DMS79 treated with DMSO at 0.1 percent for 48 hours (cell line): ENCODE measurements at places on chromosomes 1 and 21.

- DNase-seq: no peak
Observed at GRCh38 chr1:204087181-204087892, 14.4 kb downstream of the SOX13 start.

- DNase-seq: no peak
Observed at GRCh38 chr1:42533101-42533863, 70.2 kb downstream of the CCDC30 start.

DNA sequence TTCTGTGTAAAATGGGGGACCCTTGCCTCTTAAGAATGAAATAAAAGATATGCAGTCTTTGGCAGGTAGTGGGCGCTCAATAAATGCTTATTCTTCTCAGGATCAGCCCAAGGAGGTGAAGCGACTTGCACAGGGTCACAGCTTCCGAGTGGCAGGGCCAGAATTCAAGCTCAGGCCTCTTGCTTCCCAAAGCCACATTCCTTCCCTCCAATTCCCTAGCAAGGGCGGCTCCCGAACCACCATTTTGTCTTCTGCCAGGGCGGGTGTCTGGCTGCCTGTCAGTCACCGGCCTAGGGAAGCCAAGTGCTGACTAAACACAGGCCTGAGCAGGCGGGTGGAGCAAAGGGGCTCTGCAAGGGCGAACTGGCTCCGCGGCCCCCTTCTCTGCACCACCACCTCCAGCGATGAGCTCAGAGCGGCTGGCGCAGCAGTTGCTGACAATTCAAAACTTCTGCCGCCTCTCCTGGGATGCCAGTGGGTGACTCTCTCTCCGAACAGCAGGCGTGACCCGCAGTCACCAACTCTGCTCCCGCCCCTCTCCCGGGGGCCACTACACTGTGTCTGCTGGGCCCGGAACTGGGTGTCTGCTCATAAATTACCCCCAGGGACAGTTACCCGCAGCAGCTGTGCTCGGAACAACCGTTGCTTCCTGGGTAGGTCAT, 10.8 kb downstream of the GPR3 start:
- DNase-seq: no peak

GRCh38 chr1:212381397-212382035, 33.2 kb downstream of the PACC1 start:
- no peak for DNase-seq

- no peak for DNase-seq
Observed at GRCh38 chr1:173201969-173202368, 5.2 kb downstream of the TNFSF4 start.

DNA sequence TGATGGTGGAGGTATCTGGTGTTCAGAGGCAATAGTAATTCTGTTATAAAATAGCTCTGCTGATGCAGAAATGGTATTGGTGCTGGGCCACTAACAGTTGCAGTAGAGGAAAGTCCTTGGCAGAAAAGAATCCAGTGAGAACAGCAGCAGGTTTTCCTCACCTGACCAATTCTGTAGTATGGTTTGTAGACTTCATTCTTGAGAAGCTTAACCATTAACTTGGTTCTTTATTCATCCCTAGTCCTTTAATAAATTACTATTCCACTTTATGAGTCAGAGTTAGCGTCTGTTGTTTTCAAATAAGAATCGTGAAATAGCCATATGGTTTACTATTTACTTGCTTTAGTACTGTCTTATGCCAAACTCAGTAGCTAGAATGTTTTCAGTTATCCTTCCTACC, 128.5 kb upstream of the SERTAD4 start:
- DNase-seq: no peak

DNA sequence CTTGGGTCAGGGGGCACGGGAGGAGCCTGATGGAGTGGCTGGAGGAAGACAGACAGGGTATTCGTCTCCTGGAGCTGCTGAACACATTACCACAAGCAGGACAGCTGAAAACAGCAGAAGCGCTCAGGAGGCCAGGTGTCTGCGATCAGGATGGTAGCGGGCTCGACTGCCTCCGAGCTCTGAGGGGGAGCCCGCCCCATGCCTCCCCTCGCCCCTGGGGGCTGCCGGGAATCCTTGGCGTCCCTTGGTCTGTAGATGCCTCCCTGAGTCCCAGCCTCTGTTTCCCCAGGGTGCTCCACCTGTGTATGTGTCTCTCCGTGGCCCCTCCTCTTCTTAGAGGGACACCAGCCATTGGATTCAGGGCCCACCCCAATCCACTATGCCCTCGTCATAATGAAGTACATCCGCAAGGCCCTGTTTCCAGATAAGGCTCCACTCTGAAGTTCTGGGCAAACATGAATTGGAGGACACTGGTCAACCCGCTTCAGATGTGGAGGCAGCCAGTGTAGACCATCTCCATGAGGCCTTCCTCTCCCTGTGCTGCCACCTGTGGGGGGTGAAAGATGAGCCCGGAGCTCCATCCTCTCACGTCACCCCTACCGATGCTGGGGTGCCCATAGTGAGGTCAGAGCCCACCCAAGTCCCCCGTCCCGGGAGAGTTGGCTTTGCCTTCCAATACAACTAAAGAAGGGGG, 67.8 kb downstream of the SPSB1 start:
- DNase-seq: no peak

DNA sequence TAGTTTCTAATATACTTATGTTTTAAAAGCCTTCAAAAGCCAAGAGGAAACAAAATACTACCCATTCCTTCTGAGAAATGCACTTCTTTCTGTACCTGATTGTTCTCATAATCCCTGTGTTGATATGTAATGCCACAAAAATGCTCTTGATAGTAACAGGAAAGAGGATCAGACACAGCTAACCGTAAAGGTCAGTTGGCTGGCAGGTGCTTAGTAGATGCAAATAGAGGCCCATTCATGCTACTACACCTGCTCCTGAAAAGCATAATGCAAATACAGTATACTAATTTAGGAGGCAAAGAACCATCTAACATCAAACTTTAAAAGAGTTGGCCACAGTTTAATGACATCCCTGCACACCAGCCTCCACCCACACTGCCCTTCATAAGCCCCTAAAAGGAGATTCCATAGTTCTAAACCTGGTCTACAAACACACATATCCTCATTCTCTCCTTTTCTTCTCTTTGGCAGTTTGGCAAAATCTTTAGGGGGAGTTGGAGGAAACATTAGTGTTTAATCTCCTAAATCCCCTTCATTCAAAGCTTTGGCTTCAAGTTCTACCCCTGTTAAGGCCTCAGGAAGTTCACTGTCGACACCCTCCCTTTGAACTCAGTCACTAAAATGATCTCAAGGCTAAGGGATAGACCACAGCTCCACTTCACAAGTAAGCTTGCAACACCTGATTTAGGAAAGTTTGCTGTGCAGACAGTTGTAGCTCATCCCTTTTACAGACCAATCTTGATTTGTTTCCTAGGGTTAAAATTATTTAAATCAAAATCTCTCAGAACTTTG, 2.9 kb upstream of the CD46 start:
- peak; percentile 74 for DNase-seq

DNA sequence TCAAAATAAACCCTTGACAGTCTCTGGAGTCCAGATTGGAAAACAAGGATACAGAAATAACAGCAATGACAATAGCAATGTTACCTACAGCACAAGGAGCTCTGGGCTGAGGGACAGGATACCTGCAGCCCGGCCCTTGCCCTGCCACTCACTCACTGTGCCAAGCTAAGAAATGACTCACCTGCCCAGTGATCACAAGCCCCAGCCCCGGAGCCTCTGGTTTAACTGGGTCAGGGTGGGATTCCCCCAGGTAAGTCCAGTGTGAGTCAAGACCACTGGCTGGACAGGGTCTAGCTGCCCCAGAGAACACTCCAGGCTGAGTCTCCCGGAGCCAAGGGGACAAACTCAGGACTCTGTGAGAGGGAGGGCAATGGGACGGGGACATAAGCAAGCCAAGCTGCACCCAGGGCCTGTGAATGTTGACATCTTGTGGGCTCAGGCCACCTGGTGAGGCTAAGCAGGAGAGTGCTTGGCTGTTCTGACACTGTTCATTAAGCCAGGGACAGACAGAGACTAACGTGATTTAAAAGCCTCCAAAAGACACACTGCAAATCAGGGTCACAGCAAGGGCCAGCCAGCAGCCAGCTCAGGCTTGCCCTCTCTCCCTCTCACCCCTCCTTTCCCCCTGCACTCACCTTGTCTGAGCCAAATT, 64.1 kb downstream of the MIS18A start:
- no peak for DNase-seq

DNA sequence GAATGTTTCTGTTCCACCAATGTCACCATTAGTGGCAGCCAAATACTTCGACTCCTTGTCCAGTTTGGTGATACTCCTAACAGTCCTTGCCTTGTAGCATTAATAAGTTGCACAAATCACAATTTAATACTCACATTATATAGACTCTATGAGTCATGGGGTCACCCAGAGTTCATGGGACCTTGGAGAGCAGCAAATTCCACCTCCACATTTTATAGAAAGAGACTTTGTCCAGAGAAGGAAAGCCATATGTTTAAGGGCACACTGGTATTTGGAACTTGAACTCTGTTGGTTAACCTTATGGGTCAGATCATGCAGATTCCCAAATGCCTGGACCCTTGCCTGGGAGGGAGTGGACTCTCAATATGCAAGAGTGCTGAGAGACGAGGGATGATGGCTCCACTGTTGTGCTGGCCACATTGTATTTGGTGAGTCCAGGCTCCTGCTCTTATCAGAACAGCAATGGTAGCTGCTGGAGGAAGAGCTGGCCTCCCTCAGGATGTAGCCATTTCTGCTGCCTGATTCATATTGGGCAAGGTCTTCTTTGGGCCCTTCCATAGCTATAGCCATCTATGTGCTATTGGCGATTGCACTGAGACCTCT, 30.6 kb downstream of the DNAJC6 start:
- no peak for DNase-seq

DNA sequence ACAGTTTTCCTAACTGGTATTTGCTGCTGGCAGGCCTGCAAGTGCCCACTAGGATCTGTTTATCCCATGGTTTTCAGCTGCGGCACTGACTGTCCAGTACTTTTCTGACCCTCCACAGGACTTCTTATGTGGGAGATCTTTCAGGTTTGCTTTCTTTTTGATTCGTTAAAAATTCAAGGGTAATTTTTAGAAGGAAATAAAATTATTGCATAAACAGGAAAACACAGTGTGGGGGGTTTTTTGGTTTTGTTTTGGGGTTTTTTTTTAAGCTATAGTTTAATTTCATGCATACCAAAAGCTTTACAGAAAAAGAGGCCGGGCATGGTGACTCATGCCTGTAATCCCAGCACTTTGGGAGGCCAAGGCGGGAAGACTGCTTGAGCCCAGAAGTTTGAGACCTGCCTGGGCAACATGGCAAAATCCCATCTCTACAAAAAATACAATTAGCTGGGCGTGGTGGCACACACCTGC, 3.6 kb downstream of the NIBAN1 start:
- no peak for DNase-seq

- no peak for DNase-seq
Observed at GRCh38 chr1:156821801-156822200, 5.2 kb upstream of the SH2D2A start.

- no peak for DNase-seq
Observed at GRCh38 chr1:207314816-207315215, 6.7 kb upstream of the CD55 start.

- no peak for DNase-seq
Observed at GRCh38 chr1:205451759-205452164, 4.1 kb downstream of the BLACAT1 start.

GRCh38 chr21:33789697-33790096, 125.9 kb downstream of the ATP5PO start:
- DNase-seq: no peak

- peak; percentile 48 for DNase-seq
Observed at GRCh38 chr1:22257290-22258275, 114.7 kb upstream of the WNT4 start.

GRCh38 chr1:65311760-65312159, 2.4 kb downstream of the DNAJC6 start:
- DNase-seq: no peak

- DNase-seq: no peak
Observed at GRCh38 chr1:81797701-81798100, 3.0 kb upstream of the ADGRL2 start.

GRCh38 chr1:3292868-3293562, 161.4 kb upstream of the ARHGEF16 start:
- DNase-seq: no peak

GRCh38 chr1:247448107-247448791, 9.7 kb downstream of the OR2B11 start:
- DNase-seq: peak; percentile 40

DNA sequence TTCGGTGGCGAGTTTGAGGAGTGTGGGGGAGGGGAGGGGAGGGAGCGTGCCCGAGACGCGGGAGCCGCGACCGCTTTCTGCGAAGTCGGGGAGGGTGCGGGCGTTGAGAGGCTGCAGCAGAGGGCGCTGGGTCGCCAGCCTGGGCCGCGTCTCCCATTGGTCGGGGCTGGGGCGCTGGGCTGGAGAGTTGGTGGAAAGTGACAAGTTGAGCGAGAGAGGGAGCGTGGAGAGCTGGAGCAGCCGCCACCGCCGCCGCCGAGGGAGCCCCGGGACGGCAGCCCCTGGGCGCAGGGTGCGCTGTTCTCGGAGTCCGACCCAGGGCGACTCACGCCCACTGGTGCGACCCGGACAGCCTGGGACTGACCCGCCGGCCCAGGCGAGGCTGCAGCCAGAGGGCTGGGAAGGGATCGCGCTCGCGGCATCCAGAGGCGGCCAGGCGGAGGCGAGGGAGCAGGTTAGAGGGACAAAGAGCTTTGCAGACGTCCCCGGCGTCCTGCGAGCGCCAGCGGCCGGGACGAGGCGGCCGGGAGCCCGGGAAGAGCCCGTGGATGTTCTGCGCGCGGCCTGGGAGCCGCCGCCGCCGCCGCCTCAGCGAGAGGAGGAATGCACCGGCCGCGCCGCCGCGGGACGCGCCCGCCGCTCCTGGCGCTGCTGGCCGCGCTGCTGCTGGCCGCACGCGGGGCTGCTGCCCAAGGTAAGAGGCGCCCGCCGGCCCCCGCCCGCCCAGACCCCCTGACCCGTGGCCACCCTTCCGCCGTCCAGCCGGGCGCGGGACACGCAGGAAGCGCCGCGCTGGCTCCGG, at the start of gene ROR1:
ROR1 (plus strand) TSS at position 203 of the 802 bp plus-strand sequence.
- peak; percentile 52 for DNase-seq

DNA sequence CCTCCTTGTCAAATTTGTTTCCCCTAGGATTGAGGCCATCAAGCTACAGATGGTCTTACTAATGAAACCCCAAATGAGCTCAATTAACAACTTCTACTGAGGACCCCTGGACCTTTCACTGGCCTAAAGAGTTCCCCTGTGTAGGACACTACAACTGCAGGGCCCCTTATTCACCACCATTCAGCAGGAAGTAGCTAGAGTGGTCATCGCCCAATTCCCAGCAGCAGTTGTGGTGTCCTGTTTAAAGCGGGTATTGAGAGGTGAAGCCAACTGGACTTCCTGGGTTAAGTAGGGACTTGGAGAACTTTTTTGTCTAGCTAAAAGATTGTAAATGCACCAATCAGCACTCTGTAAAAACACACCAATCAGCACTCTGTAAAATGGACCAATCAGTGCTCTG, 1466.9 kb downstream of the KCNT2 start:
- DNase-seq: no peak
